Stimulated activated CD4-positive, alpha-beta T cell treated with anti-CD3 and anti-CD28 coated beads, Interleukin-15, amount 100 ng/mL, for 48 hours (primary cell): ENCODE measurements at places on chromosomes 11 and 22.

- no peak for DNase-seq
Observed at GRCh38 chr11:41486424-41486823, 27.0 kb upstream of the LRRC4C start.

DNA sequence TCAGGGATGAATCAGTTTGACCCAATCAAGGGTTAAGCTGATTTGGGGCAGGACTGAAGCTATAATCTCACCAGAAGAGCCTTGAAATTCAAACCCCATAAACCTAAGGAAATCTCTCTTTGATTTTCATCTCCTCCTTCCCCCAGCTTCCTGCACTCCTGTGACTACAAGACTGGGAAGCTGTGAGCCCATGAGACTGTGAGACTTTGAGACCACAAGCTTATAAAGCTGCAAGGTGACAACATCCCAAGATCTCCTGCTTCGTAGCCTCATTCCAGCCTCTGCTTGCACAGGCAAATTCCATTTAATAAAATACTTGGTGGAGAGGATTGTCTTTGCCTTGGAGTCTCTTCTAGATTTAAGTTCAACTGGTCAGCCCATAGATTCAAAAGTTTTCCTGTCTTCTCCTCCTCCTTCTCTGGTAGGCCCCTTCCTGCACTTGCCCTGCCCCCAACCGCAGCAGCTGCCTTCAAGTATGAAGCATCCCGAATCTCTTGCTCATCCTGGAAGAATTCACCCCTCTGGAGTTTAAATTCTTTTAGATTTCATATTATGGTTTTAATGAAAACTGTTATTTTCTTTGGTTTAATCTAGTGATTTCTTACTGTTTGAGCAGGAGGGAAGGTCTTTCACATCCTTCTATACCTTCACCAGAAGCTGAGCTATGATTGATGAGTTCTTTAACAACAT is 42.1 kb downstream of the PAMR1 start:
- no peak for DNase-seq

DNA sequence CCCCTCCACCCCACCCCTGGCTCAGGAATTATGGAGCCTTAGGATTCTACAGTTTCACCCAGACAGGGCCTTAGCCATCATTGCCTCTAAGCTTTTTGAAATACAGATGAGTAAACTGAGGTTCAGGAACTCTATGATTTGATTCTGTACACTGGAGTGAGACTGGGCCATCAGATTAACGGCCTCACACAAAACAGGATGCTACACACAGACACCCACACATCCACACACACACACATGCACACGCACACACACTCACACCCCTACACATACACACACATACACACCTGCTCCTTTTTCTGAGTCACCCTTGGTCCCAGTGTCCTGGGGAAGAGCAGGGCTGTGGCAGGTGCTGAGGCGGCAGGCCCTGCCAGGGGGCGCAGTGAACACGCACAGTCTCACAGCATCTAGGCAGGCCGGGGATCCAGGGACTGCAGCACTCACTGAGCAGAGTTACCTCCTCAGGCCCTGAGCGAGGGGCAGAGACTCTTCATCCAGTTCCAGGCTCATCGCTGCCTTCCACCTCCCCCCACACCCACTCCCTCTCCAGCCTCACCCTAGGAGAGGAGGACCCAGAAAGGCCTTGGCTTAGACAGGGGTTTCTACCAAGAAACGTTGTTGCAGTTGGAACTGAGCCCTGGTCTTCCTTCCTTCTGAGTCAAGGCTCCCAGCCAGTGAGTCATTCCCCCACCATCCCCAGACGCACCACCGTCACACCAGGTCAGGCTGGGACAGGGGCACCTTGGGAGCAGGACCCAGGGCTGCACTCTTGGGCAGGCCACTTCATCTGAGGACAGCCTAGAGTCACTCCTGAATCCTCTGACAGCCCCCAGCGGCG is 89.8 kb upstream of the PARVA start:
- DNase-seq: no peak

DNA sequence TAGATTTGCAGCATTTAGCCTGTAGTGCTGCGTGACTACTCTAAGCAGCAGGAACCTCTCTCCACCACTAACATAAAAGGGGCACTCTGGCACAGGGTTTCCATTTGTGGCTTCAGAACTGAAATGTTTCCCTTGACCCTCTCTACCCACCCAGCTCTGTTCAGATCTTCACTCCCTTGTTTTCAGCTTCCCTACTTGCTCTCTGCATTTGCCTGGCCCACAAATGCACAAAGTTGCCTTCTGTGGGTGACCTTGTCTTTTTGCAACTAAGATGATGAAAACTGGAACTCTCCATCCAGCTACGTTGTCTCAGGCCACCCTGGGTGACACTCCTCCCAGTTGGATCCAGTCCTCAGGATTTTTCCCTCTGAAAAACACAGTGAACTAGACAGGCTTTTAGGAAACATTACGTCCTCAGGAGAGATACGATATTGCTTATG is 19.8 kb upstream of the PSMA1 start:
- no peak for DNase-seq

DNA sequence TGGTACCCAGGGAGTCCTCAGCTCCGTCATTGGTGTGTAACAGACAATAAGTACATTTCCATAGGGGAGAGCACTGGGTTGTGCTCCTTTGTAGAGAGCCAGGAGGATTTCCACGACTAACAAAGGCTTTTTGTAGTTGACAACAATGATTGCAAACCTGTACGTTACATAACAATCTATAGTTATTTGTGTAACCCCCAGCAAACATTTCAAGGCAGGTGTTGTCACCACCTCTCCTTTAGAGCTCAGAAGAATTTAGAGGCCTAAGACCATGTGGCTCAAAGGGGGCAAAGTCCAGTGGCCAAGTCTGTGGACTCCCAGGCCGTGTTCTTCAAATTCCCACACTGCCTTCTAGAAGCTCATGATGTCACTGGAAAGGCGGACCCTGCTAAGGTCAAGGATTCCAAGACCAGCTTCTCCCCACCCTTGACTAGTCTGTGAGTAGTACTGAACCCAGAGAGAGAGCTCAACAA is 15.8 kb downstream of the RPL27A start:
- no peak for DNase-seq
